Hepatocyte (in vitro differentiated cells): ENCODE measurements at places on chromosomes 7 and 10. TPM values are rescaled to one million over a fixed set of nuclear protein-coding genes. Genes with fewer than 3 reads are reported as not detected.

CPEB3 gene
- total RNA-seq = 4.1 and 4.9 TPM in 2 replicates

HOXA1 gene
- 0.12 and 0.30 TPM in 2 replicates for total RNA-seq

GRCh38 chr10:60524541-60524940, 134.9 kb upstream of the ANK3 start:
- no peak for DNase-seq

GRCh38 chr10:119849031-119849789, 23.4 kb downstream of the MCMBP start:
- DNase-seq = no peak

DNA sequence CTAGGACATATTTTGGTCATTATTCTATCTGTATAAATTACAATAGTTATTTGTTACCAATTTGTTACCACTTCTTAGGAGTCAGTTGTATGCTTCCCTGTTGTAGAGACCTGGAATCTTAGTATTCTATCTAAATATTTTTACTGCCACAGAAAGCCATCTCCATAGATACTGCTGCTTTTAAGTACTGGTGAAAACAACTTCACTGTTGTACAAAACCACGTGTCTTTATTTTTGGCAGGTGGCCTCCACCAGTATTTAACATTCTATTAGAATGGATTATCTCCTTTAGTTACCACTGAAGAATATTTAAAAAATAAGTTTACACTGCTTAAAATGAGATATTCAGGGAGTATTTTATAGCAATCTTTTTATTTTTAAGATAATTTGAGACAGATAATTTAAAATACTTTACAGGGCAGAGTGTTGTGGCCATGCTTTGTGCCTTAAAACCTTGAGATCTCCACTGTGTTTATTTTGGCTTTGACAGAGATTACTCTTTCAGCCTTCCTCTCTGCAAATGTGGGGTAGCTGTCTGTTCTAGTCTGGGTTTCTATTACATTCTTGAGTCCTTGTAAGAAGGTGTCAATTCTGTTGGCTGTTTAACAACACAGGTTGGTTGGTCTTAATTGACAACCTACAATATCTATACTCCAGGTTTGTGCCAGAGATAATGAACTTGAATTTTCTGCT, 185.6 kb downstream of the LRRC4 start:
- DNase-seq = no peak

DNA sequence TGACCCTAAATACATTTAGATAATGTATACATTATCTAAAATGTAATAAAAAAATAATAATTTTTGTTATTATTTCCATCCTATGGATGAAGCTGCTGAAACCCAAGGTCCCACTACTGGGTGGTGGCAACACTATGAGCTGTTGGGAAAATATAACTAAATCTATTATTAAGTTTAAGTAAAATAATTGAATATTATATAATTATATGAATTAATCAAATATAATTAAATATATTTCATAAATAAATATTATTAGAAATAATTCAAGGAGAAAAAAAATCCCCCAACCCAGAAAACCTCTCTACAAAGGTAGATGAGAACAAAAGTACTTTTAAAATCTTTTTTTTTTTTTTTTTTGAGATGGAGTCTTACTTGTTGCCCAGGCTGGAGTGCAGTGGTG, 7.9 kb downstream of the PRSS58 start:
- no peak for DNase-seq

GRCh38 chr10:72328829-72329204, 25.9 kb downstream of the DNAJB12 start:
- DNase-seq = peak; percentile 4

DNA sequence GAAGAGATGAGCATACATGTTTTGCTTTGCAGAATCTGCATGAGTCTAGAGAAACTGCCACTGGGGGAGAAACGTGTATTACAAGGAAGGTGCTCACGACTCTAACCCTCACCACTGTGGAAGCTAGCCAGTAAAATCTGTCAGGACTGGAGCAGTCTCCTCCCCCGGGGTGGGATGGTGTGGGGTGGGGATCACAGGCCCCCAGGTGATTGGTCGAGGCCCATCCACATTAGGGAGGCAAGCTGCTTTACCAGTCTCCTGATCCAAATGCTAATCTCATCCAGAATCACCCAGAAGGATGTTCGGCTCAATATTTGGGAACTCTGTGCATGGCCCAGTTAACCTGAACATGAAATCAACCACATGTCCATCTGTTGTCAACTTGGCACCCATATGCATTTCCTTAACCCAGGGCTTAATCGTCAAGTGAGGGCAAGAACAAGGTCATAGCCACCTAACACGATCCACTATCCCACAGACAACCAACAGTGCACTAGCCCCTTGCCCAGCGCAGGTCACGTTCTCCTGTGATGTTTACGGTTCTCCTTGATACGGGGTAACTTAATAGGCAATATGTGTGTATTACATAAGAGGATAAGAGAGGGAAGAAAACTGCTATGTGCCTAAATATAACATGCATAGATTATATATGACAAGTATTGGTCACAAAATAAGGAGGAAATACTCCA, 40.8 kb downstream of the DNAJB6 start:
- no peak for DNase-seq

IFIT1B gene
- not detected in 2 replicates for total RNA-seq

DNA sequence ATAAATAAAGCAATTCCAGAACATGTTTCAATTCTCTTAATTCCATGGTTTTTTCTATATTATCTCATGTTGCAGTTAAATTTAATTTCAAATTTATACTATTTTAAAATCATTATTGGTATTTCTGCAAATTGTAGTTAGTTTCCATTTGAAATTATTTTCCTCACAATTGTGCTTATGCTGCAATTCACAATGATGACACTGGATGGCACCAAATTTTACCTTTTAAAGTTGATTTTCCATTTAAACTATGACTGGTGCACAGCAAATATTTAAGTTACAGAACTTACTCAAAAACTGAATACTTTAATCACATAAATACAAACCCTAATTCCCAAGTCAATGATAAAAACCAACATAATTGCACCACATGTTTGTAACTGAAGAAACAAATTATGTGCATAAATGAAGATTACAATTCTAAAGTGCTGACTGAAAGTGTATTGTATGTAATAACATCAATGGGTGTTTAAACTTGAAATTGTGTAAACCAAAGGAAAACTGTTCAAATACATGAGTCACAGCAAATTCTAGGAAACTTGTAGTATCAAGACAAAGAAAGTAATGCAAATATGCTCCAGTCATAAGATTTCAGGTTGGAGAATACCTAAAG, 75.3 kb upstream of the AASS start:
- DNase-seq = peak; percentile 37

DNA sequence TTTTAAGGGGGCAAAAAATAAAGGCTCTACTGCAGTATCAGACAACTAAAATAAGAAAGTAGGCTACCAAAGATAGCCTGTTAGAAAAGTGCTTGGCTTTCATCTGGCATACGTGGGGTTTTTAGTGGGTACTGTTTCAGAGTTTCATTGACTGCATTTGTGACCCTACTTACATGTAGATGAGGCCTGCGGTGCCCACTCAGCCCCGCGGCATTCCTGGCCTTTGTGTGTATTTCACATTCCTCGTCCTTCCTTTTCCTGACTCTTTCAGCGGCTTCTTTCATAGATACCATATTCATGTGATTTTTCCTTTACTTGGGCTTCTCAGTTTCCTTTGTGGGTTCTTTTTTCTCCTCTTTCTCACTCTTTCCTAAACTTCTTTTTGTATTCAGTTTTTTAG, 50.7 kb downstream of the UBE3C start:
- no peak for DNase-seq

- DNase-seq = no peak
Observed at GRCh38 chr7:106010866-106011265, 47.8 kb downstream of the CDHR3 start.

GRCh38 chr10:1358860-1359625, 302.9 kb downstream of the WDR37 start:
- no peak for DNase-seq

DNA sequence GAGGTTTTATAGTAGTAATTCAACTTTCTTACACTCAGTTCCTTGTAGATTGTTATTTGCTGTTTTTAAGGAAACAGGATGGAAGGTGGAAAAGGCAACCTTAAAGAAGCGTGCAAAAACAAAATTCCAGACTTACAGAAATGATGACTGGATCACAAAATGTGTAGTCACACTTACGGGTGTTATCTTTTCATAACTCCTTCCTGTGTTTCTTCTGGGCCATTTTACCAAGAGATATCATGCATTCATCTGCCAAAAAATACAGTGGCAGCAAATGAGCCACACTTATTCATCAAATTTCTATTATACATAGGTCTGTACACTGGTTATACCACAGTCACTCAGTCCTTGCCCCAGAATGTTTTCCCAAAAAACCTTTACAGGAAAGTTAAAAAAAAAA, 94.3 kb upstream of the IL6 start:
- DNase-seq = no peak

DNA sequence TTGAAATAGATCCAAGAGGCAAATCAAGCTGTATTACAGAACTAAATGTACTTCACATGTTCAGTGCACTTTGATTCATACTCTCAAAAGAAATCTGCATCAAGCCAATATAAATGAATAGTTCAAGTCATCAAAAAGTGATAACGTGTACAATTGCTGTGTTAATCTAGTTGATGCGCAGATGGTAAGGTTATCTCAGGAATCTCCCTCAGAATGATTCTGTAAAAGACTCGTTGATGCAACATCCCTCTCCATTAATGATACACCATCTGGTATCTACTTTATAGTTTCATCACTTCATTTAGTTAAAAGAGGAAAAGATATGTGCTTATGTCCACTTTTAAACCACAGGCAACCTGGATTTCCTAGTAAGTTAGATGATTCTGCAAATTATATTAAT, 200.6 kb downstream of the CHCHD3 start:
- DNase-seq = no peak

PITRM1 gene
- 45.9 and 61.2 TPM in 2 replicates for total RNA-seq

GRCh38 chr10:61159253-61159652, 215.3 kb upstream of the RHOBTB1 start:
- no peak for DNase-seq

CALY gene
- total RNA-seq = 2.3 TPM in 1 of 2 replicates, not detected in the other

- no peak for DNase-seq
Observed at GRCh38 chr10:66924674-66925345, 1.0 kb upstream of the LRRTM3 start.

- DNase-seq = no peak
Observed at GRCh38 chr7:121006711-121007315, 18.3 kb downstream of the CPED1 start.

DNA sequence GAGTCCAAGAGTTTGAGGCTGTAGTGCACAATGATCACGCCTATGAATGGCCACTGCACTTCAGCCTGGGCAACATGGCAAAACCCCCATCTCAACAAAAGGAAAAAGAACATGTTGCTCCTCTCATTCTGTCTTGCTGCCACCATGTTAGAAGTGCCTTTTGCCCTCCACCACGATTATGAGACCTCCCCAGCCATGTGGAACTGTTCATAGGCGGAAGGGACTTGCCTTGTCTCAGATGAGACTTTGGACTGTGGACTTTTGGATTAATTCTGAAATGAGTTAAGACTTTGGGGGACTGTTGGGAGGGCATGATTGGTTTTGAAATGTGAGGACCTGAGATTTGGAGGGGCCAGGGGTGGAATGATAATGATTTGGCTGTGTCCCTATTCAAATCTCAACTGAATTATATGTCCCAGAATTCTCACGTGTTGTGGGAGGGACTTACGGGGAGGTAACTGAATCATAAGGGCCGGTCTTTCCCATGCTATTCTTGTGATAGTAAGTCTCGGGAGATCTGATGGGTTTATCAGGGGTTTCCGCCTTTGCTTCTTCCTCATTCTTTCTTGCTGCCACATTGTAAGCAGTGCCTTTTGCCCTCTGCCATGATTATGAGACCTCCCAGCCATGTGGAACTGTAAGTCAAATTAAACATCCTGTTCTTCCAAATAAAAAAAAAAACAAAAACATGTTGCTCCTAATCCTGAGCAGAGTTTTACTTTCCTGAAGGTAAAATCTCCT, 22.3 kb downstream of the DLG5 start:
- no peak for DNase-seq

GRCh38 chr7:155466142-155466813, 8.3 kb downstream of the EN2 start:
- no peak for DNase-seq

PDE6C gene
- total RNA-seq = 0.07 and 0.08 TPM in 2 replicates

FAM13C gene
- total RNA-seq = 3.1 and 4.9 TPM in 2 replicates

SEC31B gene
- 2.3 and 5.4 TPM in 2 replicates for total RNA-seq

DNA sequence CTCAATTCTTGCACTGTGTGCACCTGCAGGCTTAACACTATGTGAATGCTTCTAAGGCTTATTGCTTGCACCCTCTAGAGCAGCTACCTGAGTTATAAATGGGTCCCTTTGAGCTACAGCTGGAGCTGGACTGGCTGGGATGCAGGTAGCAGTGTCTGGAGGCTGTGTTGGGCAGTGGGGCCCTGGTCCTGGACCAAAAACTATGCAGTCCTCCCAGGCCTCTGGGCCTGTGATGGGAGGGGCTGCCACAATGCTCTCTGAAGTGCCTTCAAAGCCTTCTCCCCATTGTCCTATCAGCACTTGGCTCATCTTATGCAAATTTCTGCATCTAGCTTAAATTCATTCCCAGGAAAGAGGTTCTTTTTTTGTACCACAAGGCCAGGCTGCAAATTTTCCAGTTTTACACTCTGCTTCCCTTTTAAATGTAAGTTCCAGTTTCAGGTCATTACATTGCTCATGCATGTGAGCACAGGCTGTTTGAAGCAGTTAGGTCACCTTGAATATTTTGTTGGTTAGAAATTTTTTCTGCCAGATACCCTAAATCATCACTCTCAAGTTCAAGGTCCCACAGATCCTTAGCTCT, 26.0 kb downstream of the KBTBD2 start:
- DNase-seq = no peak

DNA sequence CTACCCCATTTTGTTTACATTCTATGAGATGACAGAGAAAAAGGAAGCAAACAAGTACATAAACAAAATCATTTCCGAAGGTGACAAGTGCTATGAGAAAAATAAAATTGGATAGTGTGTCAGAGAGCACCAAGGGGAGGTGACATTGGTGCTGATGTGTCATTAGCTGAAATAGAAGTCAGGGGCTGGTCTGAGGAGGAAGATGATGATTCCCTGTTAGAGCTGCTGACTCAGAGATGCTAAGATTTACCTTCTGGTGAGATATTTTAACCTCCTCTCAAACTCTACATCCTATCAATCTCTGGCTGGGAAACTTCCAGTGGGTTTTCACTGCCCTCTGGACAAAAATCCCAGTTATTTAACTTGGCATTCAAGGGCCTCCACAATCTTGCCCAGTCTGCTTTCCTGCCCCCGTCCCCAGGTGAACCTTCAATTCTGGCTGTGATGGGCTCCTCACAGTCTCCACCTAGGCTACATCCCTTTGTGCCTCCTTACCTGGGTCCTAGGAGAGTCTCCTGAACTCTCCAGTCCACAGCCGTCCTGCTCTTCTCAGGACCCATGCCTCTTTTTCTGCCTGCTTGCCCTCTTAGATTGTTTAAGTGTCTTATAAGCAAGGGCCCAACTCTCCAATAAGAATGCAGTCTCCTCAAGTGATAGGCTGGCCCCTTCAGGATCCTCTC, 26.6 kb downstream of the DUSP5 start:
- DNase-seq = no peak

GRCh38 chr7:100823140-100823525, 4.2 kb downstream of the EPHB4 start:
- DNase-seq = no peak

- DNase-seq = no peak
Observed at GRCh38 chr10:97805949-97806348, 34.1 kb upstream of the SFRP5 start.

LIPF gene
- total RNA-seq = 0.12 and 1.1 TPM in 2 replicates

- no peak for DNase-seq
Observed at GRCh38 chr10:109454691-109455090, 468.6 kb downstream of the XPNPEP1 start.

- DNase-seq = no peak
Observed at GRCh38 chr10:116723428-116724281, 18.7 kb downstream of the HSPA12A start.

TBXAS1 gene
- total RNA-seq = 4.7 and 11.5 TPM in 2 replicates

MARVELD1 gene
- 25.4 and 29.5 TPM in 2 replicates for total RNA-seq
